HEK293T (cell line): ENCODE measurements at places on chromosomes 5 and 9.

GRCh38 chr9:28792716-28793115 is 1219.4 kb upstream of the C9orf72 start:
- no peak for DNase-seq

DNA sequence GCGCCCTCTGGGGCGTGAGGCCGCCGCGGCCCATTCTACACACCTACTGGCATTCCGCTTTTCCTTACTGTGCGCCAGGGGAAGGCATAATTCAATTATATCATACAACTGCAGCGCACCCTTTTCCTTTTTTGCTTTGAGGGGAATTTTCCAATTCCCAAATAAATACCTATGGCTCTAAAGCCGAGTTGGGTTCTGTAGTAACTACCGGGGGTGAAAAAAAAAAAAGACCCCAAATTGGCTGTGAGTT is 34.1 kb upstream of the NFIB start:
- DNase-seq: no peak

GRCh38 chr5:64869419-64869818 is 100.7 kb downstream of the CWC27 start:
- DNase-seq: no peak

- DNase-seq: no peak
These were observed 34.7 kb downstream of the DAP start for GRCh38 chr5:10726179-10726912.

GRCh38 chr9:131559421-131560000 is 14.2 kb downstream of the PRRT1B start:
- no peak for DNase-seq

DNA sequence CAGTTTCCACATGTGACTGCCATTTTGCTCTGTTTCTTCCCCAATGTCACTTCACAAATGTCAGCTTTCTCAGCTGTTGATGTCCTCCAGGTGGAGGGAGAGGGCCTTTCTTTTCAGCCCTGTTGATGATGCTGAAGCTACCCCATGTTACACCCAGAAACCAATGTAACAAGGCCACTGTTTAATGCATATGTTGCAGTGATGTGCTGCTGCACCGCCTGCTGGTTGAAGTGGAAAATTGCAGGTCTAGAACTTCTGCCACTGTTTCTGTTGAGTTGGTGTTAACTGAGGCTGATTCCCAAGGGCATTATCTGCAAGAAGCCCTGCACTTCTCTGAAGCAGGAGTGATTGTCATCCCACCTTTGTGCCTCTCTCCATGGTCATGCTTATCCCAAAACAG is 428.4 kb downstream of the KDM4C start:
- no peak for DNase-seq

DNA sequence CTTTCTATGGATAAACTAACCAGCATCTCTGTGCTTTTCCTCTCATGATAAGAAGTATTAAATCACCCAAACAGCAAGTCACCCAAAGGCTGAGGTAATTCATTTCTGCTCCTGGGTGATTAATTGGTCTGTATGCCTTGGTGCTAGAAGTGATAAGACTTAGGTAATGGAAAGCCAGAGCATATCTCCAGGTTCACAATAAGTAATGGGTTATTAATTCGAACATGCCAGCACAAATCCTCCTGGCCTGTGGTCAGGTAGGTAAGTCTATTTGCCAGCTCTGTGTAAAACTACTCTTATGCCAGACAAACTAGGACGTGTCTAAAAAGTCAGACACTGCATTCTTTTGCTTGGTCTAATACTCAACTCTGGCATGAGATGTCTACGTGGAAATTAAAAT is 11.2 kb upstream of the ENC1 start:
- no peak for DNase-seq

GRCh38 chr5:54066433-54066832 is 243.9 kb downstream of the ARL15 start:
- DNase-seq: no peak

DNA sequence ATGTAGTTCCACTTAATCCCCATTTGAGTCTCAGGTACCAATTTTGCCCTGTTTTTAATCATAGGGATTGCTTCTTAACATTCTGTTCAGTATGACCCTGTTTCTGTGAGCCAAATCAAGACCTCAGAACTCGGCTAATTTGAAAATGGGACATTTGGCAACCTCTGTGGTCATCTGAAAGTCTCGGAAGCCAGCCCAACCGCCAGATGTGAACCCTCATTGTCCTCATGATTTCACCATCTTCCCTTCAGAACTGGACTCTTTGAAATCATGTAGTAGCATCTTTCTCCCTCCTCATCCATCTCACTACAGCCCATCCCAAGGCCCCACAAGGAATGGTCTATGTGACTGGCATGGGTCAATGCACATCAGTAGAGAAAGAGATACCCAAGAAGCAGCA is 88.9 kb downstream of the S1PR3 start:
- no peak for DNase-seq

DNA sequence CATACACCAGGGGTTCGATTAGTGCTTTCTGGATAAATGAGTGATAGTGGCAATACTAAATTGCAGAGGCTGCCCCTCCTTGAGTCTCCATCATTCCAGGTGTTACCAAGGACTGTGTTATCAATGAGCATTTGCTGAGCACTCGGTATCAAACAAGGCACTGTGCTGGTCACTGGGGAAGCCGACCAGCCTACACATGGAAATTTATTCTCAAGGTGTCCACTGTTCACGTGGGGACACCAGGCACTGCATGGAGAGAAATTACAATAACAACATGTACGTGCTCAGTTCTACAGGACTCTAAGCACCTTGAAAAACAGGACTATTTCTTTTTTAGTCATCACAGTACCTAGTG is 22.2 kb downstream of the RGS3 start:
- no peak for DNase-seq

GRCh38 chr9:107660976-107661375 is 171.4 kb upstream of the KLF4 start:
- no peak for DNase-seq

DNA sequence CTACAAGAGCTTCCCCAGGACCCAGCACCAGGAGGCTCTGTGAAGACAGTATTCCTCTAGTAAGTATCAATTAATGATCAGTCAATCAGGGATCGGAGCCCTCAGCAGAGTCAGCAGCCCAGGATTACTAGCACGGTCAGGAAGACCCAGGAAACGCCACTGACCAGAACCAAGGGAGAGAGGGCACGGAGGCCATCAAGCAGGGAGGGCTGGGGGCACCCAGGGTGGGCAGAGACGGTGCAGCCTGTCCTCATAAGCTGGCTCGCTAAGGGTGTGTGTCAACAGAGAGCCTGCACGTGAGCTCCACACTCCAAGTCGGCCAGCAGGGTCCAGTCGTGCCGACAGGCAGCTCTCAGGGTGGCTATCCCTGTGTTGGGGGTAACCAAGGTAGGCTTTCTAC is 29.0 kb downstream of the VAV2 start:
- DNase-seq: no peak

- no peak for DNase-seq
These were observed 43.9 kb upstream of the PRRC2B start for GRCh38 chr9:131349881-131350563.

DNA sequence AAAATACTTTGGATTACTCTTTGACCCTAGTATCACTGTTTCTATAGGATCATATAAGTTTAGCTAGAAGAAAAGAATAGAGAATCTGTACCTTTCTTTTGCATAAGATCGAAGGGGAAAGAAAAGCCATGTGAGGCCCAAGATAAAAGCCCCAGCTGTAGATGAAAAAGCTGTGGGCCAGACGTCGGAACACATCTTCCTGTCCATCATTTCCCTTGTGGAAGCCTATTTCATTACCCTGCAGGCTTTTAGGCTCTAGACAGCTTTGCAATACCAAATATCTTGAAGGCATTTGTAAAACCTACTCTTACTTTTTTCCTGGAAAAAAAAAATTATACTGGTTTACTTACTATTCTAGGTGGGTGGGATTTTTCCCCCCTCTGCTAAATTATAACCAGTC is 10.0 kb downstream of the PALM2AKAP2 start:
- no peak for DNase-seq

- peak; percentile 14 for DNase-seq
These were observed at the start of gene PCDHB16 for GRCh38 chr5:141182248-141182647. TSS of gene PCDHB16 (plus strand) at chr5:141182387. CDS start at chr5:141182560, 173 bp downstream.

DNA sequence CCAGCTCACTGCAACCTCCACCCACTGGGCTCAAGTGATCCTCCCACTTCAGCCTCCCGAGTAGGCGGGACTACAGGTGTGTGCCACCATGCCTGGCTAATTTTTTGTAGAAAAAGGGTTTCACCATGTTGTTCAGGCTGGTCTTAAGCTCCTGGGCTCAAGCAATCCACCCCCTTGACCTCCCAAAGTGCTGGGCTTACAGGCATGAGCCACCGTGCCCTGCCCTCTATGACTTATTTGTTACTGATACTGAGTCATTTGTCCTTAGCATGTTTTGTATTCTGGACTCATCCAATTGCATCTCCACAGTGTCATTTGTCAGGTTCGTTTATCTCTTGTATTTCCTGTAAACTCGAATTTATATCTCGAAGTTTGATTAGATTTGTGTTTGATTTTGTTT is 2.7 kb upstream of the ITK start:
- no peak for DNase-seq

DNA sequence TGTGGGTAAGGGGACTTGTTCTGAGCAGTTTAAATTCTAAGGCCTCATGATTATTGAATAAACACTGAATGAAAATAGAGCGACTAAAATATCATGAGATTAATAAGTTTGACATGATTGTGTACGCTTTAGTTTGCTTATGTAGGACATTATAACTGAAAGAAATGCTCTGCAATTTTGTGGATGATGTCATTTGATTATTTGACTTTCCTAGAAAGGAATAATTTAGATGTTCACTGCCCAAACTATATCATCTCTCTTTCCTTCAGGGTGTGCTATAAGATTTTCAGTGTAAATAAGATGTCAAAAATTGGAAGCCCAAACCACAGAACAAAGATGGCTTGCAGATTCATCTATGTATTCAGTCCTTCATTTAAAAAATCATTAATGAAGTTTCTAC is 115.7 kb upstream of the MTAP start:
- no peak for DNase-seq

DNA sequence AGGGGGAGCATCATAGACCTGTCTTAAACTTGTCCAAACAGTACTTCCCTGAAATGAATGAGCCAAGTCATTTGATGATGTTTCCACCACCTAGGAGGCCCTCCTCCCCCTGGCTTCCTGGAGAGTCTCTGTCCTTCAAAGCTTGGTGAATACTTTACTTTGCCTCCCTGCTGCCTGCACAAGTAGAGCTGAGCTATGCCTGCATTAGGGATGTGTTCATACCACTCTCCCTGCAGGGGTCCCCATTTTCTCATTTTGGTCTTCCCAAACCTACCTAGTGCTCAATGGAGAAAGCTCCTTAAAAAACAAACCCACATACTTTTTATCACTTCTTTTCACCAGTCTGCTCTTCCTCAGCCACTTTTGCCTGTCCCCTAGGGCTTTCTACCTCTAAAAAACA is 7.7 kb downstream of the CCNI2 start:
- no peak for DNase-seq

GRCh38 chr5:9316733-9317132 is 229.1 kb downstream of the SEMA5A start:
- DNase-seq: no peak

GRCh38 chr9:136983167-136983566 is 374 bp downstream of the LCNL1 start:
- DNase-seq: no peak

DNA sequence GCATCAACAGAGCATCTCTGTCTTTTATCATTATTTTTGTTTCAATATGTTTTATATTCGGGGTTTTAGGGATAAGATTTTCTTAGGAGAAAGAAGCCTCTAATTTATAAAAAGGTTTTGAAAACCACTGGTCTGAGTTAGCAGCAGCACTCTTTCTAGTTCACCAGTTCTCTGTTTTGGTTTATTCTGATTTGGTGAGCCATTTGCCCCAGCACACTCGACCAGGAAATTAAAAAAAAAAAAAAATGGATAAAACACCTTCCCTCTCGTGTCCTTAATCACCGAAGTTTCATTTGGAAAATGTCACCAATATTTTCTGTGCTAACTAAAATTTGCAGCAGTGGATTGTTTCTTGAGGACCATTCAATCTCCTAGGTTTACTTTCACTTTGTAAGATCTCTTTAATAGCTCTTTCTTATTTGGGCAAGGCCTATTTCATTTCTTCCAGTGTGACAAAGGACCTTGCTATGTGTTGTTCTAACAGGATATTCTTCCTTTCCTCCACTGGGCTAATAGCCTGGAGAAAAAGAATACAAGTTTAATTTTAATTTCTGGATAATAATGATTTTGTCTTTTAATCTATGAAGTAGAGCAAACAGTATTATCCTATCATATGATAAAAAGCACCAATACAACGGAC is 57.8 kb upstream of the ANXA1 start:
- DNase-seq: no peak

DNA sequence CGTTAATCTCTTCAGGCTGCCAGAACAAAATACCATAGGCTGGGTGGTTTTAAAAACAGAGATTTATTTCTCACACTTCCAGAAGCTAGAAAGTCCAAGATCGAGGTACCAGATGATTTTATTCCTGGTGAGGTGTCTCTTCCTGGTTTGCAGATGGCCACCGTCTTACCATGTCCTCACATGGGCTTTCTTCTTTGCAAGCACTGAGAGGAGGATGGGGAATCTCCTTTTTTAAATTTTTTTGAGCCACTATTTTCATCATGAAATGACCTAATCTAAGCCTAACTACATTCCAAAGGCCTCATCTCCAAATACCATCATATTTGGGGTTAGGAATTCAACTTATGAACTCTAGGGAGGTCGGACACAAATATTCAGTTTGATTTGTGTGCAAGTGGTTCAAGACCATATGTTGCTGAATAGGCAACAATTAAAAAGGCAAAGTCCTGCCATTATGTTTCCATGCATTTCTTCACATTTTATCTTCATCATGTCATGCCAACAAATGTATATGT is 371.2 kb downstream of the CDH18 start:
- no peak for DNase-seq

GRCh38 chr9:12916042-12916441 is 141.2 kb downstream of the LURAP1L start:
- no peak for DNase-seq

GRCh38 chr5:150075806-150076205 is 10.5 kb downstream of the CSF1R start:
- DNase-seq: no peak

GRCh38 chr5:10856683-10857337 is 95.8 kb upstream of the DAP start:
- peak; percentile 67 for DNase-seq

- DNase-seq: no peak
These were observed 133.1 kb upstream of the POU5F2 start for GRCh38 chr5:93874491-93874890.

- peak; percentile 19 for DNase-seq
These were observed 12.5 kb upstream of the CTSL start for GRCh38 chr9:87713278-87713987.

GRCh38 chr5:6859951-6860638 is 146.9 kb downstream of the TENT4A start:
- DNase-seq: no peak

DNA sequence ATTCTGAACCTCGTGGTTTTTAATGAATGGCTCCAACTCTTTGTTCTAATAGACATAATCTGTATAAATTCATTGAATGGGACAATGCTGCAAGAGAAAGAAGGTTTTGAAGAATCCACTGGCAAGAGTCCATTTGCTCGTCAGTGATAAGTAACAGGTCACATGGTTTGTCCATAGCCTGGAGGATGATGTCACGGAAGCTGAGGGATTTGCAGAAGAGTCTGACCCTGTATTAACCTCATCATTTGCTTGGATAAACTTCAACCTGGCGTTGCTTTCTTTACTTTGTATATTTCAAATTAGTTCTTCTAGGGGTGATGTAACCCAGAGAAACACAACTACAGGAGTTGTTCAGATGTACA is 197.4 kb downstream of the GAS1 start:
- no peak for DNase-seq
